ENCODE measurements at places on chromosomes 13 and 19.

DNA sequence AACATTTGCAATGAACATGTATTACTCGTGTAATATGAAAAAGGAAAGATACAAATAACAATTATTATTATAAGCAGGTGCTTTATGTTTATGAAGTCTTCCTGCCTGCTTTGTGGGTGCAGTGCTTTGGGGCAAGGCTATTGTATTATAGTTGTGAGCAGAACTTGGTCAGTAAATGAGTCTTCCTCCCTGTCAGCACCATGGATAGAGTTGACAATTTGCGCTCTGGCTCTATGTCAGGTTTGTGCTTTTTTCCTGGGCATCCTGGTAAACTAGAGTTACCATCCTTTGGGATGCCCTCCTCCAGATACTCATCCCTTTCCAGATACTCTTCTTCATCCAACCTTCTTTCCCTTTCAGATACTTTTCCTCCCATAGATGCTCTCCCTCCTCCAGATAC lies 19.6 kb downstream of the ERICH6B start:
- DNase-seq, result no peak

- no peak for DNase-seq
Observed at GRCh38 chr13:73141292-73141771, 82.5 kb downstream of the KLF5 start.

GRCh38 chr13:39603424-39603947 lies 493 bp upstream of the LHFPL6 start:
- no peak for DNase-seq

DNA sequence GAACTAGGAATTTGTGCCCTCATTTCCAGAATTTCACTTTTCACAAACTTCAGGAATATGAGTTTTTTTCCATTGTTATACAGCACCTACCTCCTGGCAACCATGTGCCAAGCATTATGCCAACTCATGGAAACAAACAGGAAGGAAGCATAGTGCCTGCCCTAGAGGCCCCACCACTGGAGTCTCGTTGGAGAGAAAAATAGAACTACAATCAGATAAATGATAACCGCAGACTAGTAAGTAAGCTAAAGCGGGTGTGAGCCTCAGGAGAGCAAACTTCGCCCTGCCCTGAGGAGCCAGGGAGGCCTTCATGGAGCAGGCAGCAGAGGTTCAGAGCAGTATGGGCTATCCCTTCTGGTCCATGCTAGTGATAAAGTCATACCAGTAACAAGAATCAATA lies 75.9 kb downstream of the FRY start:
- no peak for DNase-seq

DNA sequence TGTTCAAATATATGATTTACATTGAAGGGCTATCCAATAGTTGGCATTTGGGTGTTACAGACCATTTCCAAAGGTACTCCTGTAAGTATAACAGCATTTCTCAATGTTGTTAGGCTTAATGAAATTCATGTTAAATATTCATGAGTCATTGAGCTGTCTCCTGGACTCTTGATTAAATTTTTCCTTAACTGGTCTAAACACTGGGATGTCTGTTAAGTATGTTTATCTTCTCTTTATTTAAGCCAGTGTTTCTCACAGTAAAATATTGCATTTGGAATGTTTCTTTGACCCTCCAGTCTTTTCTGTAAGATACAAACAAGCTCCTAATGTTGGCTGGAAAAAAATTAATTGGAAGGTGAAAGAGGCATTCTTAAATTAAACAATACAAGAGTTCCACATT lies 402.5 kb upstream of the HTR2A start:
- no peak for DNase-seq

GRCh38 chr13:27411341-27411740 lies 13.1 kb upstream of the GTF3A start:
- DNase-seq, result no peak
